ENCODE measurements at places on chromosomes 2 and 18.

DNA sequence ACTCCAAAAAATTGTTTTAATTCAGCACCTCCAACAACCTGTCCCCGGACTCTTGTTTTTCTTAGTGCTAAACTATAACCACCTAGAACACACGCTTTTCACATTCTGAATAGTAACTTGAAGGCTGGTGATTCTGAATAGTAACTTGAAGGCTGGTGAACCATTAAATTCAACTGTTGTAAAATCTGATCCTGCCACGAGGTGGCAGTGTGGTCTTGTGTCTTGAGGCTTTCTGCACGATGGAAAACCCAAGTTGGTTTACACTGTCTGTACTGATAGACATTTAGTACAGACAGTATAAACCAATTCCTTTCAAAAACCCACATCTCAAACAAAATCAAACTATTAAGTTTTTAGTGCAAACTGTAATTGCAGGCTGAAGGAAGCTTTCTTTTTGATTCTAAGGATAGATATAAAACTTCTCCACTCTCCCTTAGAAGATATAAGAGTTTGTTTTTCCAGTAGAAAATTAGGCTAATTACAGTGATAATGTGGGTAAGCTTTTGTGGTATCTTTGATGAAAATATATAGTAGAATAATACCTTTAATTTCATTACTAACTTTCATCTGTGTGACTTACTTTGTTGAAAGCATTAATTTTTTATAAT, 57.6 kb downstream of the VAPA start:
- DNase-seq = peak; percentile 51

- no peak for DNase-seq
Observed at GRCh38 chr2:28577791-28578680, 82.2 kb downstream of the PLB1 start.

DNA sequence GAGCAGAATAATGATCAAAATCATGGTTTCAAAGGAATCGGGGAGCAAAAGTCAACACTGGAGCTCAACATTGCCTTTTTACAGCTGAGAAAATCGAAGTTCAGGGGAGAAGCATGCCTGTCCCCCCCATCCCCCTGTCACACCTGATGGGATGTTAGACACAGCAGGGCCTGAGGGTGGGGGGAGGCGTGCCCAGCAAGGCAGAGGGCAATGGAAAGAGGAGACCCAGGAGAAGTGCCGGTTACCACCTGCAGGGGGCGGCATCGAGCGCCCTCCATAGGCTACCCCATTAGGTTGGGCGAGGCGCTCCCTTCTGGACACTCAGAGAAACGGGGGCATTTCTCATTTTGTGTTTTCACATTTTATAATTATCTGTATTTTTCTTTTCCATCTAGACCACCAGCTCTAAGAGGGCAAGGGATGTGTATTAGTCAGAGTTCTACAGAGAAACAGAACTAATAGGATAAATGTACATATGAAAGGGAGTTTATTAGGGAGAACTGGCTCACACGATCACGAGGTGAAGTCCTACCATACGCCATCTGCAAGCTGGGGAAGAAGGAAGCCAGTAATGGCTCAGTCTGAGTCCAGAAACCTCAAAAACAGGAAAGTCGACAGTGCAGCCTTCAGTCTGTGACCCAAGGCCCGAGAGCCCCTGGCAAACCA, 271.3 kb downstream of the LRATD1 start:
- DNase-seq = no peak

DNA sequence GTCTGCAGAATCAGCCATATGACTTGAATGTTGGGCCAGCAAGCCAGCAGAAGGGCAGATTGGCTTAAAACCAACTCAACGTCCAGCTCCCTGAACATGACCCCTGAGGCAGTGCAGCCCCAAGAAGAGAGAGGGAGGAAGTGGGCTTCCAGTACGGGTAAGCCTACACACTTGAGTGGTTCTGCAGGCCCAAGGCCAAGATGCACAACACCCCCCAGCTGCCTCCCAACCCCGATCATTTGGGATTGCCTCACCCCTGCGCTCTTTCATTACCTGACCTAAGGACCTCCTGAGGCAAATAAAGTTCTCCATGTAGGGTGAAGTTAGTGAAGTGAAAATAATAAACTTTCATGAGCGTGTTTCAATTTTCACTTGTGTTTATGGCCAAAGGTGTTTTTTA, 536.0 kb downstream of the TNS1 start:
- no peak for DNase-seq

GRCh38 chr2:152910970-152911369, 192.6 kb downstream of the ARL6IP6 start:
- no peak for DNase-seq

DNA sequence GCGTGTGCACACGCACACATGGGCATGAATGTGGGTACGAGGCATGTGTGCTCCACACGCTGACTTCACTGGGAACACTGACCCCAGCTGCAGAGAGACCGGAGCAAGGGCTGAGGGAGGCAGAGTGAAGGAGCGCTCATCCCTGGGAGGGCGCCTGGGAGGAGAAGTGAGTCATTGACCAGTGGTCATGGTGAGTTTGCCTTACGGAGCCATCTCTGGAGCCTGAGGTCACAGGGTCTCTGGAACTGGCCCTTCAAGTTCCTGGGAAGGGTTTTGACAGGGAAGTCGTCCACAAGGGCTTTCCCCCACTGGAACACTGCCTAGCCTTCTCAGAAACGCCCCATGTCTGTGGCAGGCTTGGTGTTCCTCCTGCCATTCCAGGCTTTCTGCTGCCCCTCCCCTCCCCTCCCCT, 14.3 kb upstream of the TMEM185B start:
- DNase-seq = no peak

DNA sequence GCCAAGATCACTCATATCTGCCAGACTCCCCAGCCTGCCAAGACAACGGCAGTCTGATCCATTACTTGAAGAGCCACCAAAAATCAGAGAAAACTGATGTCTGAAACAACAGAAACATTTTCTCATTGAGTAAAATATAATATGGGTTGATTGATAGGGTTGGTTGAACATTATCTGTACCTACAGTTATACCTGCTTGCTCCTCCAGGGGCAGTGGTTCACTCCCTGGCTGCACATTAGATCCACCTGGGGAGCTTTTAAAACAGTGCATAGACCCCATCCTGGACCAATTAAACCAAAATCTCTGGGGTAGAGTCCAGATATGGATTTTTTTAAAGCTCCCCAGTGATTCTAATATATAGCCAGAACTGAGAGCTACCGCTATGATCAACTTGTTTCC, 43.6 kb upstream of the SLC14A2 start:
- no peak for DNase-seq

DNA sequence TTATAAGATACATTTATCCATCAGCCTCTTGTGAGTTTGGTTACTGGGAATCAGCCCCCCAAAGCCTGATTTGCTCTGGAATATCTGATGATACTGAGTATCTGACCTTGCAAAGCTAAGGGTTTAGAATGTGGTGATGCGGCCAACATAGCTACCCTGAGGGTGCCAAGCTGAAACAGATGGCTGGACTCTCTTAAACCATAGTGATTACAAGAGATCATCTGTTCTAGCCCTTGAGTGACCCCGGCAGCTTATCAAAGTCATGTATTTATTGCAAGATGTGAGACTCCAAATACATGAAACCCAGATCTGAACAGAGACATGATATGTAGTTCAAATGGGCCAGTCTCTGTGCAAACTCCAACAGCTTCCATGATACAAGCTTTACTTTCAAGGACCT, 78.2 kb upstream of the CABLES1 start:
- no peak for DNase-seq

- no peak for DNase-seq
Observed at GRCh38 chr18:78367996-78368395, 611.6 kb upstream of the SALL3 start.
